ENCODE measurements at places on chromosomes 2 and 18.
A peak's percentile ranks its signal among the peaks of the same experiment; 100 is the strongest.

DNA sequence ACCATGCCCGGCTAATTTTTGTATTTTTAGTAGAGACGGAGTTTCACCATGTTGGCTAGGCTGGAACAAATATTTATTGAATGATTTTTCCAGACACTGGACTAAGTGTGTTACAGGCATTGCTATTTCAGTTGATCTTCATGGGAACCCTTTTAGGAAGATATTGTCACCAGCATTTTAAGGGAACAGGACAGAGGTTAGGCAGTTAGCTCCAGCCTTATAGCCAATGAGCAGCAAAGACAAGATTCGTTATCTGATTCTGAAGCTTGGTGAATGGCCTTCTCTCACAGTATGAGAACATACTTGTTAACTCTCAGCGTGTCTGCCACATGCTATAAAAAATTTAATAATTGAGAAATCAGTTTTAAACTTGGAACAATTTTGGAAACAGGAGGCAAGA is 73.4 kb downstream of the SOCS6 start:
- DNase-seq: no peak

GRCh38 chr2:42851186-42851585 is 58.8 kb upstream of the HAAO start:
- DNase-seq: no peak

- DNase-seq: no peak
Measured at GRCh38 chr2:107278672-107279071, 392.7 kb upstream of the ST6GAL2 start.

GRCh38 chr2:181780047-181780651 is 99.8 kb upstream of the NEUROD1 start:
- no peak for DNase-seq

DNA sequence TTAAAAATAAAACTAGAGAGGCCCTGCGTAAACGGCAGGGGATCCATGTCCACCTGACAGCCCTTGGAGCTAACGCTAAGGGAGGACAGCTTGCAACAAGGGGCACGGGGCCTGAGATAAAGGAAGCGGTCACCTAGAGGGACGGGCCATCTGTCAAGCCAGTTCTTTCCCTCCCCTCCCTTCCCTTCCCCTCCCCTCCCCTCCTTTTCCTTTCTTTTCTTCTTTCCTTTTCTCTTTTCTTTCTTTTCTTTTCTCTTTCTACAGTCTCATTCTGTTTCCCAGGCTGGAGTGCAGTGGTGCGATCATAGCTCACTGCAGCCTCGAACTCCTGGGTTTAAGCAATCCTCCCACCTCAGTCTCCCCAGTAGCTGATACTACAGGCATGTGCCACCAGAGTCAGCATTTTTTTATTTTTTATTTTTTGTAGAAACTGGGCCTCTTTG is 34.5 kb upstream of the CTAGE1 start:
- no peak for DNase-seq

DNA sequence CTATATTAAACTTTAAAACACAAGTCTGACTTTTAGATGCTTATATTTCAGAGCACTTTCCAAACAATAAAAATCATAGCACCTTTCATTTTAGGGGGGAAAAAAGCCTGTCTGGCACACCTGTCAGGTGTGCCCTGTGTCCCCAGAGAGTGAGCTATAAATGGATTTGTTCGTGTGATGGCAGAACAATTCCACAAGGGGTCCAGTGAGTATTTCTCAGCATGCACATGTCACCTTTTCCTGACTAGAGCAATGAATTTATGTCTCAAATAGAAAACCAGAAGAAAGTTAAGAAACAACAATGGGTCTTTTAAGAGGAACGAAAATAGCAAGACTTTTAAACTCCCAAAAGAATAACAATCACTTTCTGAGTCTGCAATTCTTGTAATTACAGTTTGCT is 55.9 kb downstream of the ACVR1C start:
- DNase-seq: peak; percentile 39

GRCh38 chr2:61252031-61252430 is 90.0 kb downstream of the C2orf74 start:
- DNase-seq: no peak

DNA sequence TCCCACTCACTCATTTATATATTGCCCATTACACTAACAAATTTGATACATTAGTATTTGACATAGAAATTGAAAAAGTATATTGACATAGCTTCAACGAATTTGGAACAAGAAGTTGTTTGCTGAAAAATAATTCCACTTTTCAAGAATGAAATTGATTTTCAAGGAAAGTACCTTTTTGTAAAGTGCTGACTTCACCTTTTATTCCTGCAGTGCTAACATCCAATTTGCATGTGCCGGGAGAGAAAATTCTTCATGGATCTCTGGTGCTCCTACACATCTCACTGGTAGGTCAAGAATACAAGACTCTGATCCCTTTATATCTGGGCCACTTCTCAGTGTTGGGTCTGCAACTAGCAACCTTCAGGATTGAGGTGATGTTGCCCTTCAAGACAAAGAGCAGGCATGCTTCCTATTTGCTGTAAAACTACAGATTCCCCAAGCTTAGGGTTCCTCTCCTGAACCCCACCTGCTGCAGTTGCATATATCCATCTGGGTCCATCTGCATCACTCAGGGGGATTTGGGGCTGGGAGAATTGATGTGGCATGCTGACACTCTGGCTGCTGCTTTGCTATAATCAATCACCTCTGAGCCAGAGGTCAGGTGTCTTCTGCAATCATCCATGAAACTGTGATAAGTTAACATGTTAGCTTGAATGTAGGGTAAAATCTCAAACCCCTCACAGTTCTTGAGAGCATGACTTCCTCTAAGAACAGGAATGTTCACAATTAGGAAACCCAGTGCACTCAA is 108.4 kb upstream of the TTN start:
- no peak for DNase-seq

DNA sequence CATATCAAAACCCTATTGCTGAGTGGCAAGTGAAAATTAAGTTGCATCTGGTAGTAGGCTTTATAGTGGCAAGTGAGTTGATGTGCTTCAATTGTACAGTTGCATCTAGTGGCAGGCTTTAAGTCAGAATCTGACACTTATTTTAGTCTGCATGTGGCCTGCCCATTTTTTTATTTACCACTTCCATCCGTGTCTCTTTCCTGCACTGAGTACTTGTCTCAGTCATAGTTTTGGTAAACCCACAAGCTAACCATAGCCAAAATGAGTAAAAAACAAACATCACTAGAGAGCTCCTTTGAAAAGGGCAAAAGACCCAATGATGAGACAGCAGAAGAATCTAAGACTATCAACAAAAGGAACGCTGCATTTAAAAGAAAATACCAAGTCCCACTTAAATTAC is 96.0 kb upstream of the CRACDL start:
- DNase-seq: no peak

DNA sequence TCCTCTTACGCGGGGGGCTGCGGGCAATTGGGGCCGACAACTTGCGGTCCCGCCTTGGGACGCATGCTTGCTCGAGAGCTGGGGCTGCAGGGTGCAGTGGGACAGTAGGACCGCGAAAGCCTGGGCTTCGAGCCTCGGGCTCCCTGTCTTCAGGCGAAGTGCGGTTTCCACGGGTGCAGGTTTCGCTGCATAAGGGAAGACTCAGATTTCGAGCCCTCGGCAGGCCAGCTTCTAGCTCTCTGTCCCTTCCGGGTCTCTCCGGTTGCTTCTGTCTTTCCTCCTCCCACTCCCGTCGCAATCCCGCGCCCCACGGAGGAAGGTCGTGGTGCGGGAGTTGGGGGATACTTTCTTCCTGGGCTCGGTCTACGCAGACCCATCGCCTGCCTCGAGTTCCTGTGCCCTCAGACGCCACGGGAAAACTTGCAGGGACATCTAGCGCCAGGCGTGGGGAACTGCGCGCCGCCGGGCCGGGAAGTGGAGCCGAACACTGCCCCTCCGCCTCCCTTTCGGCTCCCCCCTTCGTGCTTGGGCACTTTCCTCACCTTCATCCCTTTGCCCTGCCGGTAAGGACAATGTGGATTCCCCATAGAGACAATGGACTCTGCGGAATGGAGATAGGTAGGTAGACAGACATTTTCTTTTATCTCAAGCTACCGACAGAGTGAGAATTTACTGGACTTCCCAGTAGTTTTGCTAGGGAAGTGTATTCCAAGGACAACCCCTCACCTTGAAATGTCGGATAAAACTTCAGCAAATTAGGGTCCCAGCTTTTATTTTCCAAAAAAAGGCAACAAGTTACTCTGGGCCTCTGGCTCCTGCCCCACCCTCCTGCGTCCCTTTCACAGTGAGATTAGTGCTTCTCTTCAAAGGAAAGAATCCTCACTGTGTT is 4.2 kb upstream of the HOXD13 start:
- no peak for DNase-seq

GRCh38 chr18:3179430-3180089 is 40.2 kb downstream of the MYOM1 start:
- DNase-seq: no peak

DNA sequence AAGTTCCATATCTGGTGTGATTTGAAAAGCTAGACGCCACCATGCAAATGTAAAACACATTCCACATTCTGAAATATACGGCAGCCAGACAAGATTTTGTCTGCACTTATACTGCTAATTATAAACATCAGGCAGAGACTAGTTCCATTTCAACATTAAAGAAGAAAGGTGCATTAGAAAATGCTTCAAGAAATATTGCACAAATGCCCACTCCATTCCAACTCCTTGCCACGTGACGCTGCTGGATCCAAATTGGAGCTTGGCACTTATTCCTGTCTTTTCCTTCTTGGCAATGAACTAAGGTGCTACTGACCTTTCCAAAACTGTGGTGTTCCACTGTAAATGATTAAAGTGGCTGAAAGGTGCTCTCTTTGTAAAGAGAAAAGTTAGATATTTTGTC is 6.3 kb downstream of the COL6A3 start:
- DNase-seq: no peak
